ENCODE measurements at places on chromosomes 11 and 22.

DNA sequence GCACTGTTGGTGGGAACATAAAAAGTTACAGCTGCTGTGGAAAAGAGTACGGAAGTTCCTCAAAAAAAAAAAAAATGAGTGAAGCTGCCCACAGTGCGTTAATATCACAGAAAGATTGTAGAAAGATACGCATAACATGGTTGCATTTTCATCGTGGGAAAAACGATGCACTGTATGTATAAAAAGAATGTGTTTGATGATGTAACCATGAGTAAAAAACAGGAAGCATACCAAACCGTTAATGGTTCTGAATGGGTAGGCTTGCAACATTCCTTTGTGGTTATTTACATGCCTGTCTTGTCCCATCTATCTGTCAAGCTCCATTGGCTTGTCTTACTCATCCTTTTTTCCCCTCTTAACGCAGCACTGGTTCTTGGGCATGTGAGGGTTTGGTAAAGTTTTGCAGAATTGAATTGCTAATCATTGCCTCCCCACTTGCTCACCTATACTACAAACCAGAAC, 33.8 kb upstream of the DKK3 start:
- no peak for DNase-seq

GRCh38 chr11:110850846-110851245, 138.6 kb upstream of the ARHGAP20 start:
- DNase-seq: no peak

- DNase-seq: no peak
Observed at GRCh38 chr11:106216281-106216680, 138.8 kb downstream of the AASDHPPT start.

DNA sequence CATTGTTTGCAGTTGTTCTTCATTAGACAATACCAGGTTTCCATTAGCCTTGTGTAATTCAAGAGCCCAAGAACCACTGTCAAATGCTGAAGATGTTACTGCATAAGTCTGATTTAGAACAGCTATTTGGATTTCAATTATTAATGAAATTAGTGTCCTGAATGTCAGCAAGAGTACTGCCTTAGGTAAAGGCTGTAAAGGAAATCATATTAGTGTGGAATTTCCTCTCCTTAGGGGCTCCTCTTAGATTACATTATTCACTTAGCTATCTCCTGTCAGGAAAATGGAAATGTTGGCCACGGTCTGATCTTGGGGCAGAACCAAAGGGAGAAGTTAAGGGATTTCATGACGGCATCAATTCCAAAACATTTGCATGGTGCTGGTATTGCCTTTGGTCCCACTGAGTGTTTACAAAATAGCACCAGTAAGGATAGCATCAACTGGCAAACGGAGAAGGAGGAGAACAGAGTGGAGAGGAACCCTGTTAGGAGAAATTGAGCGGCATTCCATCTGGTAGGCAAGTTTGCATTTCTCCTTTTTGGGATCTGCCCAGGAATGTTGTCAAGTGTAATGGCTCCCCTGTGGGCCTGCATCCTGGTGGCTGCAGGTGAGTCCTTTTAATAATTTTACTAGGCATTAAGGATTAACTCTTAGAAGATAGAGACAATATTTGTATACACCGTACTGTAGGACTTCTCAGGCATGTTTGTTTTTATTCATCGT, at the start of gene HTR3B:
Gene HTR3B (plus strand): TSS at position 418 of the 723 bp plus-strand sequence. CDS start 138 bp downstream, at position 556.
- no peak for DNase-seq

- DNase-seq: no peak
Observed at GRCh38 chr11:29957431-29957830, 59.4 kb downstream of the KCNA4 start.

DNA sequence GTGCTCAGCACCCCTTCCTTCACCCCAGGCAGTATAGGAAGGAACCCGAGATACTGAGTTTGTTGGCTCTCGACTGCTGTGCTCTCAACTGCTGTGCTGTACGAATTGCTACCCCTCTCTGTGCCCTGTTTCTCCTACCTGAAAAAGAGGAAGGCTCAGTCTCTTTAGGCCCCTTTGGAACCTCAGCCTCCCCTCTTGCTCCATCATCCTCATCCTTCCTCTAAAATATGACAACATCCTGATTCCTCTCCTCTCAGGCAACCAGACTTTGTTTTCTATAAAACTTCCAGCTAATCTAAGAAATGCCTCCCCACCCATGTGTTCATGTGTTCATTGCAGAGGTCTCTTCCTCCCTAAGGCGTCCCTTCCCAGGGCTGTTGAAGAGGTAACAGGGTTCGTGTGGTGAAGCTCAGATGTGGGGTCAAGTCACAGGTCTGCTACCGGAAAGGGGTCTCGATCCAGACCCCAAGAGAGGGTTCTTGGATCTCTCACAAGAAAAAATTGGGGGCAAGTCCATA, 35.5 kb upstream of the CD82 start:
- DNase-seq: no peak

DNA sequence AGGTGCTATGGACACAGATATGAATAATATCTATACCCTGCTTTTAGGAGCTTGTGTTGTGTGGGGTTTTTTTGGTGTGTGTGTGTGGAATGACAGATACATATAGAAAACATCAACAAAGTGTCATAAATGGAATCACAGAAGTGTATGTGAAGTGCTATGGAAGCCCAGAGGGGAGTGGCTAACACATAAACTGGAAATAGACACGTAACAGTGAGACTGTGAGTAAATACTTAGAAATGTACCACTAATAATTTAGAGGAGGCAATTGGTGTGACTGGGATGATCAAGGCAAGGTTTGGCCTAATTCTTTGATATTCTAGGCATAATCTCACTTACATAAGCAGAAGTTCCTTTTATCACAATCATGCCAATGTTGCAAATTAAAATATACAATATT, 169.3 kb upstream of the TENM4 start:
- no peak for DNase-seq

GRCh38 chr11:72584293-72584938, 89.8 kb downstream of the PDE2A start:
- DNase-seq: peak; percentile 84

DNA sequence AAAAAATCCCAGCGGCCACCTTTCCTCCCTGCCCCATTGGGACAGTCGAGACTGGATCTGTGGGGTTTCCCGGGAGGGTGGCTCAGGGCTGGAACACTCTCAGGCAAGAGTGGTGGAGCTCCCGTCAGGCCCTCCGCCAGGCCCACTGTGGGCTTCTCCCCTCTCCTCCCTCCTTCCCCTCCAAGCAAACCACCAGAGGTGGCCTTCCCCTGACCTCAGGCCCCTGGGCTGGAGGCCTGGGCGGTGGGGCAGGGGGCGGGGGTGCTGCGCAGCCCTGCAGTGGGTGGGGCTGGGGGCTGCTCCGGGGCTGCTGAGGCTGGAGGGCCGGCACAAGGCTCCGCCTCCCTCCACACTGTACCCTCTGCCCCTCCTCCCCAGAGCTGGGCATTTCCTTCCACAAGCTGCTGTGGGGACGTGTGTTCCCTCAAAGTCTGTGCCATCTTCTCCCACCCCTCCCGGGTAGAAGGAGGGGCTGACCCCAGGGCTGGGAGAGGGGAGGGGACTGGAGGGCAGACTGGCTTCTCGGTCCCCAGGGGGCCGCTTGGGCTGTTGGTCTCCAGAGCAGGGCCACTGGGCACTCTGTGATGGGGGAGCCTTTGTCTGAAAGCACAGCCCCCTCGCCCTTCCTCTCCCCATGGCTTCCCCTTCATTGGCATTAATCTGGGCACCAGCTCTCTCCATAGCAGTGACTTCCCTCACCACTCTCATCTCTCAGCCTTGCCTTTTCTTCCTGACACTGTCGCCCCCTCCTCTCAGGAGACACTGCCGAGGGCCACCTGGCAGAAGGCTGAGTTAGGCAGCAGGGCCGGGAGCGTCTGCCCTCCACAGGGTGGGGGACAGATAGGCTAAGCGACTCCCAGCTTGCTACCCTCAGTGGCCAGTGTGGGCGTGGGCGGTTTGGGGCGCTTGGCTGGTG, 7.1 kb downstream of the RCOR2 start:
- DNase-seq: no peak

- no peak for DNase-seq
Observed at GRCh38 chr11:10492084-10492483, 37.0 kb downstream of the AMPD3 start.

DNA sequence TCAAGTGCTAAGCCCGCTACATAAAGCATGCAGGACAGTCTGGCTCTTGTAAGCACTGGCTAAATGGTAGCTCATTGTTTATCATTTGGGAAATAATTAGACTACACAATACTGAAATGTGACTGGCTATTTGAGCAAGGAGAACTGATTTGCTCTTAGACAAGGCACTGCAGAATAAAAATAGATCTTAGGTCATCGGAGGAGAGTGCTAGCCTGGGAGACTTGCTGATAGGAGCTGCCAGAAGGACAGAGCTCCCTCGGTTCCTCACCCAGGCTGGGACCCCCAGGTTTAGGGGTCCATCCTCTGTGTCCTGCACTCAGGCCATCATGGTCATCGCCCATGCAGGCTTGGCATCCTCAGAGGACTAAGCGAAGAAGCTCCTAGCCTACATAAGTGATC, 184.4 kb upstream of the NCAM1 start:
- DNase-seq: no peak

DNA sequence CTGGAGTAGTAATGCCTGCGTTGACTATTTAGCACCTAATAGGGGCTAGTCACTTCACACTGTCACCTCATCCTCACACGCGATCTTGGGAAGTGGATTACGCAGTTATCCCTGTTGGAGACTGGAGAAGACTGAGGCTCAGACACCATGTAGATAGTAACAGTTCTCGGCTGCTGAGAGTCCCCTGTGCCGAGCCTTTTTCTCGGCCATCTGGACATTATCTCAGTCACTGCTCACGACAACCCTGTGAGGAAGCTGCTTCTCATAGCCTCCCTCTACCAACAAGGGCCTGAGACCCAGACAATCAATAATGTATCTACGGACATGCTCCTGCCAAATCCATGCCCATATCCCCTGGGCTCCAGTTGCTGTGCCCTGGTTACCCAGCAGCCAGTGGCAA, 25.9 kb downstream of the SCUBE1 start:
- DNase-seq: no peak

DNA sequence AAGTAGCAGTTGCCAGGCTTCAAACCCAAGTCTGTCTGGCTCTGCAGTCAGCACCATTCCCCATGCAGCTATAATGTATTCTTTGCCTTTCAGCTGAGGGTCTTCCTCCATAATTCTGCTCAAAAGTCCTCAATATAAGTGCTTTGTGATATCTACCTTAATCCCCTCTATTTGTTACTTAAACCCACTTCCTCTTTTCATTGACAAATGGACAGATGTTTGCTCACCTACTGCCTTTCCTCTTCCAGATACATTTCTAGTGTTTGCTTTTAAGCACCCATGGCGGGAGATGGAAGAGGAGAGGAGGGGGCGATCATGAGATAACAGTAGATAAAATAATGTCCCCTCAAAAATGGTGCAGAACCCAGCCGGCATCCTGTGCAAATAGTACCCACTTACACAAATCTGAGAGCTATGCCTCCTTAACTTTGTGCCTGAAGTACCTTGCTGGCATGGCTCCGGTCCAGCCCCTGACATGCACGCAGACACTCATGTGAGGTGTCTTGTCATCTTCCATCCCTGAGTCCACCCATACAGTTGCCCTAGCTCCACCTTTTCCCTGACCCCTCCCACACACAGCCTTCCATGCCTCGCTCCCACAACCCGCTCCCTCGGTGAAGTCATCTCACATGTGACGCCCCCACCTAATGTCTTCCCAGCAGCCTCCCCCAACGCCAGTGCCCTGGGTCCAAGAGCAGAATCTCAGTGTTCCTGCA, 109.6 kb downstream of the TRIM29 start:
- DNase-seq: no peak

GRCh38 chr22:29701155-29701999, 18.4 kb upstream of the CABP7 start:
- peak; percentile 14 for DNase-seq

- DNase-seq: no peak
Observed at GRCh38 chr22:40685406-40685805, 6.1 kb downstream of the MCHR1 start.

GRCh38 chr11:35802221-35802620, 139.6 kb downstream of the TRIM44 start:
- no peak for DNase-seq

DNA sequence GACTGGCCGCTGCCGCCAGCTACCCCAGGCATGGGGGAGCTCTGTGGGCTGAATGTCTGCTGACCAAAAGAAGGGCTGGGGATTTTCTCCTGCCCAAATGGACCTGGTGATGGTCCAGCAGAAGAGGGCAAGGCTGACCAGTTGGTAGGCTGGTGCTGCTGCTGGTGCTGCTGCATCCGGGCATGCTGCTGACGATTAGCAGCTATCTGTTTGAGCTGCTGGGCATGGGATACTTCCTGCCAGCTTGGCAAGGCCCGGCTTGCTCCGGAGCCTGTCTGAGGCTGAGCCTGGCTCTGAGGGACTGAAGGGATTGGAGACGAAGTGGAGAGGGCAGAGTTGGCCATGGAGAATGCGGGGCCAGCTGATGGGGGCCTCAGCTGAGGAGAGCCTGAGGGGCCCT, 168.6 kb upstream of the MTMR2 start:
- no peak for DNase-seq

GRCh38 chr11:69057801-69058200, 9.1 kb downstream of the TPCN2 start:
- no peak for DNase-seq

GRCh38 chr22:17205432-17205831, 13.8 kb downstream of the ADA2 start:
- DNase-seq: no peak

DNA sequence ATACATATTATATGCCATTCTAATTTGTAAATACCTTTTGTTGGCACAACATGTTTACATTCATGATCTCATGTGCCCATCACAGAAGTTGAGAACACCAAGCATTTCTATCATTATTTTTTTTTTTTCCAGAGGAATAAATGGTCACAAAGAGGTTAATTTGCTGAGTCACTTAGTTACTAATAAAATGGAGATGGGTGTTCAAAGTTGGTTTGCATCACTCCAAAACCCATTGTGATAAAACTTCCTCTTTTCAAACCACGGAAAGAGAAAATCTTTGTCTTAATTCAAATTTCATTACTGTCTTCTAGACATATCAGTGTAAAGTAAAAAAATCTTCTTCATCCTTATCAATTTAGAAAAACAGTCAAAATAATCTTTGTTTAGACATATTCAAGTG, 636.8 kb upstream of the CCDC179 start:
- no peak for DNase-seq

DNA sequence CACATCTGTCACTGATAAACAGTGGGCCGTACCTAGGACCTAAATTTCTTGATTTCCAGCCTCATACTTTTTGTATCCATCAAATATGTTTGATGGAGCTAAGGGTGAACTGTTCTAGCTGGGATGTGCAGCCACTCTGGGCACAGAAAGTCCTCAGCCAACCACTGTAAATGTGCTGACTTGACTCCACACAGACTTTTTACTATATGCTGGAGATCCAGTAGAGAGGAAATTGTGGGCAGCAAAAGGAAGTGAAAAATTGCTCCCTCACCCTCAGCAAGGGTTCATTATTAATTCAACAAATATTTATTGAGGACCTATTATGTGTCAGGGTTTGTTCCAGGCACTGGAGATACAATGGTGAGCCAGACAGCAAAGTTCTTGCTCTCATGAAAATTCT, 54.2 kb upstream of the AMPD3 start:
- no peak for DNase-seq

DNA sequence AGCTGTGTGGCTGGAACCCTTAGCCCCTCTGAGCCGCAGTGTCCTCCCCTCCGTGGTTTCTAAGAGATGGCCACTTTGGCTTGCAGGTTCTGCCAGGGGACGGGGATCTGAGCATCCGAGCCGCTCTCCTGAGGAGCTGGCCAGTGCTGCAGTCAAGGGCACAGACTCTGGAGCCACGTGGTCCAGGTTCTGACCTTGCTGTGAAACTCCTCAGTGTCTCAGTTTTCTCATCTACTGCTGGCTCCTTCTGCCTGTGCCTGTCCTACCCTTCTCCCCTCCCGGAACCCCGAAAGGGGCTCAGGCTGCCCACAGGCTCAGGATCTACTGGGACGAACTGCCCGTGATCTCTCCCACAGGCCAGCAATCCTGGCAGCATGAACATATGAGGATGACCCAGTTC, 65.4 kb upstream of the TTLL12 start:
- no peak for DNase-seq
